ENCODE measurements at places on chromosomes 1 and 21.

GRCh38 chr1:196114193-196114592 is 494.0 kb downstream of the KCNT2 start:
- DNase-seq: no peak

DNA sequence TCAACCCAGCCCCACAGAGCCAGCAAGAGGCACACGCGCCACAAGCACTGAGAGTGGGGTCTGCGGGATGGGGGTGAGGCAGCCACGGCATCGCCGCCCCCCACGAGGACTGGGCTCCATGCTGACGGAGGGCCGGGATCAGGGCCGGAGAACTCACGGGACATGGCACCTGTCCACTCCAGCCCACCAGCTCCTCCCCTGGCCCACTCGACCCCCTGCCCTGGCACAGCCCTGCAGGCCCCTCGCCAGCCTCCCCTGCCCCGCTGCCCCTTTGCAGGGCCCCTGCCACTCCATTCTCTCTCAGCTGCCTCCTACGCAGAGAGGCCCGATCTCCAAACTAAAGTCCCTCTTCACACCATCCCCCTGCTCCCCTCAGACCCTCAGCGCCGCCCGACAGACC is 134.0 kb downstream of the NPHP4 start:
- DNase-seq: no peak

DNA sequence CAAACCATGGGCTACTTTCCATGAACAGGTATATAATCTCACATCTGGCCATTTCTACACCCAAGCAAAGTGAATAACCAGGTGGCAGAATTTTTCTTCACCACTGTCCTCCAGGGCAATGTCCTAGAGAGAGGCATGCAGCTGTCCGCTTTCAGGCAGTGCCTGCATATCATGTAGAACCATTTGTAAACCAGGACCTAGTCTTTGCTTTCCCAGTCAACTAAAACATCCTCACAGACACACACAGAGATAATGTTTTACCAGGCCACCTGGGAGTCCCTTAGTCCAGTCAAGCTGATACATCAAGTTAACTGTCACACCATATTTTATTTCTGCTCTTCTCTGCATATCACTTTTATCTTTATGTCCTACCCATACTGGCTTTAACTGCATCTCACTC is 26.2 kb downstream of the TNFSF18 start:
- no peak for DNase-seq

- DNase-seq: no peak
Observed at GRCh38 chr1:175829845-175830244, 86.5 kb upstream of the TNR start.

GRCh38 chr1:2258996-2259395 is 30.9 kb downstream of the SKI start:
- DNase-seq: no peak

GRCh38 chr21:28608646-28609045 is 384.0 kb downstream of the LTN1 start:
- no peak for DNase-seq

DNA sequence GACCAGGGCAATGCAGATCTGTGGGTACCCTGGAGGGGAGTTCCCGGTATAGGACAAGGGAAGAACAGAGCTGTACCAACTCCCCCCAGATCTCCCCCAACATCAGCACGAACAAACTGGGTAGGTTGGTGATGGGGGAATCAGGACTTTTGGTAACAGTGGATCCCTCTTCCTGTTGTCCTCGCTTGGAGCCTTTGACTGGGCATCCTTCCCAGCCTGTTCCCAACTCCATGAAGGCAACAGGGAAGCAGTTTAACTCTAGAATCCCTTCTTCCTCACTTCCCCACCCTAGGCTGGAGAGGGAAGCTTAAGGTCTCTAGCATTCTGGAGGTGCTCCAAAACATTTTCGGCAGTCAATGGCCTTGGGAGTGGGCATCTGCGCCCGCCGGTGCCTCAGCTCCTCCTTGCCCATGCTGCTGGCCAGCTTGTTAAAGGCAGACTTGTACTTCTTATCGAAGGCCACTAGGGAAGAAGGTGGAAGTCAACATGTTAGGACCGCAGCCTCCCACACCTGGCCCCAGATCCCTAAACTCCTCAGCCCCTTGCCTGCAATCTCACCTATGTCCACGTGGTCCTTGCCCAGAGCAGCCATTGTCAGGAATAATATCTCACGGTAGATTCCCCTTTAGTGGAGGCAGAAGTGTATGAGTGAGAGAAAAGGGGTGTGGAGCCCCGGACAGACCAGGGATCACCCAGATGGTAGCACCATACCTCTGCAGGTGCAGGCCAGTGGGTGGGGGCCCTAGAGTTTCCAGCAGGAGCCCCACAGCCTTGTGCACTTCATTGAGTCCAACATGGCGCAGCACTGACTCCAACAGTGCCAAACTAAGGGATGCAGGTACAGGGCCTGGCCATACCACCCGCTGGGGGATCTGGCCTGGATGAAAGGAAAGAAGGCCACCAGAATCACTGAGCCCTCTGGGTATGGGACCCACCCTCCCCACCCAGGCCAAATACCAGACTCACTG is 7.5 kb upstream of the GATAD2B start:
- no peak for DNase-seq

DNA sequence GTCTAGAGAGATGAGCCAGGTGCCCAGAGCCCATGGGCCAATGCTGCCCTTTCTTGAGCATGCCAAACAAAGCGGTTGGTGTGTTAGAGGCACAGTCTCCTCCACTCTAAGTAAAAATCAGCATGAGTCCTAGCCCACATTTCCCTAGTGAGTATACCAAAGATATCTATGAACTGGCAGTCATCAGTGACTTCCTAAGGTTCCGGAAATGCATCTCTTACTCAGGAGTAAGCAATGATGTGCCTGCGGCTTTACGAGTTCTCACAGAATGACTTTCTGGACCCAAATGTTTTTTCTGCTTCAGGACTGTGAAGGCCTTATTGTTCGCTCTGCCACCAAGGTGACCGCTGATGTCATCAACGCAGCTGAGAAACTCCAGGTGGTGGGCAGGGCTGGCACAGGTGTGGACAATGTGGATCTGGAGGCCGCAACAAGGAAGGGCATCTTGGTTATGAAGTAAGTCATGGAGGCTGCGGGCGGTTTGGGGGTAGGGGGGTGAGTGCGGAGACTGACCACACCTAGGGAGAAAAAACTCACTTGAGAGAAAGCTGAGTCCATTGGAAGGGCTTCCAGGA is 9.2 kb downstream of the PHGDH start:
- DNase-seq: no peak

- DNase-seq: no peak
Observed at GRCh38 chr1:51551081-51551480, 32.0 kb upstream of the EPS15 start.

DNA sequence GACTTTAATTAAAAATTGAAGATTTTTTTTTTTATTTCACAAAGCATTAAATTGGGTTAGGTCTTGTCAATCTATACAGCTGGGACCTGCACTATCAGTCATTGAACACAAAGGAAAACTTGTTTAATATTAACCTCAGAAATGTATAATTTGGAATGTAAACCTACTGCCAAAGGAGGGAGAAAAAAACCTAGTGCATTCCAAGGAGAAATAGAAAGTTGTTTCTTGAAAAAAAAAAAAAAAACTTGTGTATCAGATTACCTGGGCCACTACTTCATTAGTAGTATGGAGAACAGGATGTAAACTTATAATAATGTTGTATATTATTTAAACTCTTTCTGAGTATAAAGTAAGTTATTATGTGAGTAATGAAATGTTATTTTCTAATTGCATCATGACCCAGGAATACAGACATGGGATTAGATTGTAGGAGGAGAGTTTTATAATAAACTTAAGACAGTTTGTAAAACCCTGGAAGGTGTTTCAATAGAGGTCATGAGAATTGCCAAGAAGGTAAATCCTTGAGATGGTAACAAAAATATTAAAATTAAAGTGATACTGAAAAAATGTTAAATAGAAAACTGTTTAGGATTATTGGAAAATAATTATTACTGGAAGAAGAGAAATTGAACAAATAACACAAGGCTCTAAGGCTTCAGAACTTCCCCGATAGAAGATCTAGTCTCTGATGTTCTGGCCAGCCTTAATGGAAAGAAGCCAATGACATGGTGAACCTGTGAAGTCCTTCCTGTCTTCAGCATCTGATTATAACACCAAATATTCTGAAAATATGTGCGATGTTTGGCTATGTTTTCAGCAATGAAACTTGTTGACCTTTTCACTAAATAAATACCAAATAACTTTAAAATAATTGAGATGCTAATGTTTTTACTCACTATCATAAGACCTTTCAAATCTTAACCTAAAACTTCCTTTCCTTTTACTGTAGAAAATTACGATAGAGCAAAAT is 412.8 kb upstream of the LYPLAL1 start:
- DNase-seq: no peak

DNA sequence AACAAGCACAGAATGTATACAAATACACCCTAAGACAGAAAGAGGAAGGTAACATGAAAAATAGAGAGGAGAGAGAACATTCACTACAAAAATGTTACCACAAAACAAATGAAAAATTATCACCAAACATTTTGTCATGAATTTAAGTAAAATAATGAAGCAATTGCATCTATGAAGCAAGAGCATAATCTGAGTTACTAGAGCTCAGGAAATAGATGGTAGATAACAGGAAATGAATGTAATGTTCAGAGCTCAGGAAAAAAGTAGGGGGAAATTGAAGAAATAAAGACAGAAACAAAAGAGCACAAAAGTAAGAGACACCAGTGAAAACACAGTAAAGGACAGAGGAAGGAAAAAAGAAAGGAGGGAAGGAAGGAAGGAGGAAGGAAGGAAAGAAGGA is 19.4 kb downstream of the SEC16B start:
- no peak for DNase-seq

- DNase-seq: no peak
Observed at GRCh38 chr1:247964933-247965332, at the start of gene OR2AK2. Gene OR2AK2, plus strand, starts transcription at chr1:247965233. Its CDS starts 144 bp downstream, at chr1:247965377.

GRCh38 chr1:108050158-108050557 is 85.2 kb upstream of the VAV3 start:
- DNase-seq: no peak

All from GM06990 (cell line).